COR-L47 (cell line): ENCODE measurements at places on chromosomes 5 and 9.

GRCh38 chr5:158170534-158170933 lies 311.6 kb upstream of the CLINT1 start:
- no peak for DNase-seq

DNA sequence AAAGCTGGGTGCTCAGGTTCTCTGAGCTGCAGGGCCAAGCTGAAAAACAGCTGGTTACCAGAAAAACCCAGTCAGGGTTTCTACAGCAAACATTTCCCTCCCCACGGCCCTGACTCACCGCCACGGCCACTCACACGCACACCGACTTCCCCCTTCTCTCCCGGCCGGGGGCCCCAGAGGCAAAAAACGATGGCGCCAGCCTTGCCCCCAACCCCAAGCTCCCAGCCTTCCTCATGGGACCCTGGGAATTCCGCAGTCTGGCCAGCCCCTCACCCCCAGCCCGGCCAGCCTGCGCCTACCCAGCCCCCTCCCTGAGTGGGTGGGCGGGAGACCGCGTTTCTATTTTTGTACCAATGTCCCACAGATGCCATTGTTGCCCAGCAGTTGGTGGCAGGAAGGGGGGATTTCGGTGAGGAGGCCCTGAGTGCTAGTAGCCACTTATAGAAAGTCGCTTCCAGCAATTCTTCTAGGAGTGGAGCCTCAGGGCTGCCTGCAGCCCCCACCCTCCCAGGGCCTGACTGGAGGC lies 18.4 kb downstream of the ENG start:
- DNase-seq = no peak

DNA sequence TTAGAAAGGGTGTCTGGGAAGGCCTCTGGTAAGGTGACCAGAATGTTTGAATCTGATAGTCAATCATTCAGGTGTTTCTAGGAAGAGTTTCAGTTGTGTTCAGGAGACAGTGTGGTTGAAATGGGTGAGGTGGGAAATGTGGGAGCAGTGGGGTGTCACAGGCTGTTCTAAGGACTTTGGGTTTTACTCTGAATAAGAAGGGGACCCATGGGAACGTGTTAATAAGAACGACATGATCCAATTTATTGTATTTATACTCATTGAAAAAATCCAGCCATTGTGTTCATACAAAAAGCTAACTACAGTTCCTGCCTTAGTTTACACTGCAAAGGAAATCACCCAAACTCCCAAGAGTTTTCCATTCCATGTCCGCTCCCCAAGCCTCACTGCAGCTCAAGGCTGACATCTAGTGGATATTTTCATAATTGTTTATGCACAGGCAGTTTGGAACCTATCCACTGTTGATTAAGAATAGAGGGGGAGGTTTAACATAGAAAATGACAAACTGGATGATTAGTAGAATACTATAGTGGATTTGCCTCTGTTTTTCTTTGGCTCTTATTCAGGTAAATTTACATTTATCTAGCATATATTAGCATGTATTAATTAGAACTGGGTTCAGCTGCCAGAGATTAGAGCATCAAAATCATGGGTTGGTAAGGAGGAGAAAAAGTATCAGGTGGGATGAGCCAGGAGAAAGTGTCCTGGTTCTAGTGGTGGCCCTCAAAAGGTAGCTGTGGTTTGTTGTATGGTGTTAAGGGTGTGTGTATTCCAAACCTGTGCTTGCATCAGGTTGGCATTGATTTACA lies 17.7 kb downstream of the CAVIN4 start:
- peak; percentile 33 for DNase-seq

GRCh38 chr5:1834022-1834551 lies 32.9 kb downstream of the NDUFS6 start:
- DNase-seq = no peak

DNA sequence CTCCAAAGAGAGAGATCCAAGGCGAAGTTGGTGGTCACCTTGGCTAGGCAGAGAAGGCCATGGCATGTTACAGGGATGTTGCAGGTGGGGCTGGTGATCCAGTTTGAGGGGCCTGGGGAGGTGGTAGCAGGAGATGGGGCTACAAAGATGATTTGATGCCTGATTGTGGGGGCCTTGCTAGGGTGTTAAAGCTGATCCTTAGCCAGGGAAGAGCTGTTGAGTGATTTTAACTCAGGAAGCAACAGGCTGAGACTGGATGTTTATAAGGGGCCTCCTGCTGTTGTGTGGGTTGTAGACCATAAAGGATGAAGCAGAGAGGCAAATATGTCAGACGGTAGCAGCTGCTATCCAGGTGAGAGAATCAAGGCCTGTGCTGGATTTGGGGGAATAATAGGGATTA lies 19.0 kb upstream of the SMAD5 start:
- DNase-seq = no peak
